Activated CD4-positive, CD25-positive, alpha-beta regulatory T cell (primary cell): ENCODE measurements at places on chromosomes 1 and 21.

GRCh38 chr1:169511316-169512005 is 25.7 kb upstream of the SLC19A2 start:
- no peak for DNase-seq

DNA sequence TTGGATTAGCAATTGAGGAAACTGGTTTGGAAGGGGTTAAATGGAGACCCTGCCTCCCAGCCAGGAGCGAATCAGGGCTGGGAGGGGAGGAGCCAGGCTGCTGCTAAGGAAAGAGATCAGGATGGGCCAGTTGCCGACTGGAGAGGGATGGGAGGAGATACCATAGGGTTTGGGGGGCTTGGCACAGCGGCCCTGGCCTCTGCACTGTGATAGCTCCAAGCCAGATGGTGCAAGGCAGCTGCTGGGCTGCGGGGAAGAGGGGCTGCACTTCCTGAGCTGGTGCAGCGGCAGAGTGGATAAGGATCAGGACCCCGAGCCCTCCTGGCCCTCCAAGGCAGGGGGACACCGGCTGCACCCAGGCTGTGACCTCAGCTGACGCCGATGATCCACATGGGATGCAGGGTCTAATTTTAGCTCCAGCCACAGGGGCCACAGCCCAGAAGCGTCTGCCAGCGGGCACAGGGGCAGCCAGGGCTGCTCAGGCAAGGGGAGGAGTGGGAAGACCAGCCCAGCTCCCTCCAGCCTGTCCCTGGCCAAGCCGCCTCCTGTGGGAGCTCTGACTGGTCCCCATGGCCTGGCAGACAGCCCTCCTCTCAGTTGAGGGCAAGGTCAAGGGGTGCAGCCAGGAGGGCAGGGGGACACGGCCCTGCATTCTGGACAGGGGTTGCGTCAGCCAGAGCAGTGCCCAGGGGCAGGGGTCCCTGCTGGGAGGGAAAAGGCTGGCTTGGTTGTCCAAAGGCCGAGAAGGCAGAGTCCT is at the start of gene EXTL1:
Gene EXTL1, plus strand, starts transcription at position 129 of the 757 bp plus-strand sequence. CDS start 872 bp downstream, outside the sequence.
- DNase-seq, result no peak

DNA sequence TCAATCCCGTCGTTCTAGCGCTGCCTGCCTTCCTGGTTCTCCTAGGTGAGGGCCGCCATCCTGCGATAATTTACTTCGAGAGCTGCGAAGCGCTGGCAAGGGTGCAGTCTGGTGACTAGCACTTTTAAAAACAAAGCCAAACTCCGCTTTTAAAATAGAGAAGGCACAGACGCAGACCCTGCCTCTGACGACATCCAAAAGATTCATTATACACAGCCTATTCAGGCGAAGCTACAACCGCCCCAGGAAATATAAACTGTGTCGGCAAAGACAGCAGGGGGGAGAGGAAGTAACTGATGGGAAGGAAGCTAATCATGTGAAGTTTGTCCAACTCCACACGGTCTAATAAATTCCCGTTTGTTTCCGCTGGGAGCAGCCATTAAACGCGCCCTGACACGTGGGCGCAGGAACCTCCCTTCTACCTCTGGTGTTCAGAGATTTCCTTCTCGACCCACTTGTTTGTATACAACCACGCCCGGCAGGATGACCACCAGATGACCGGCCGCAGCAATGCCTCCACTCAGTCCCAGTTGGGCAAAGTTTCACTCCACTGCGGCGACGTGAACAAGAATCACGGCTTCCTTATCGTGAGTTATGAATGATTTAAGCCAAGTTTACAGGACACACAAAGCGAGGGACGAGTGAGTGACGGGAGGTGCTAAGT is 1.3 kb downstream of the GNG12 start:
- DNase-seq, result no peak

DNA sequence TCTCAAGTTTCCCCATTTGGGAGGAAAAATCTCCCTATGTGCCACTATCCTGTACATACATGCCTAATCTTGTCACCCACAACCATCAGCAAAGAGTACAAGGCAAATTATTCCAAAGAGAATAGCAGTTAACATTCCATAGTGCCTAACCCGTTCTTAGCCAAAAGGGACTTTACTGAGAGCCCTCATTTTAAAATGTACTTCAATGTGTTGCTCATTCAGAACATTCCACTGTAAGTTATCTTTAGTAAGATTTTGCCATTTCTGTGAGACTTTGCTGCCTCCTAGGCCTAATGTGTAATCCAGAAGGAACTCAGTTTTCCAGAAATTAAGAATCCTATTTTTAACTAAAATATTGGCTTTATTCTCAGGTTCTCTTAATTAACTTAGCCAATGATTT is 11.3 kb upstream of the MRPL55 start:
- no peak for DNase-seq

DNA sequence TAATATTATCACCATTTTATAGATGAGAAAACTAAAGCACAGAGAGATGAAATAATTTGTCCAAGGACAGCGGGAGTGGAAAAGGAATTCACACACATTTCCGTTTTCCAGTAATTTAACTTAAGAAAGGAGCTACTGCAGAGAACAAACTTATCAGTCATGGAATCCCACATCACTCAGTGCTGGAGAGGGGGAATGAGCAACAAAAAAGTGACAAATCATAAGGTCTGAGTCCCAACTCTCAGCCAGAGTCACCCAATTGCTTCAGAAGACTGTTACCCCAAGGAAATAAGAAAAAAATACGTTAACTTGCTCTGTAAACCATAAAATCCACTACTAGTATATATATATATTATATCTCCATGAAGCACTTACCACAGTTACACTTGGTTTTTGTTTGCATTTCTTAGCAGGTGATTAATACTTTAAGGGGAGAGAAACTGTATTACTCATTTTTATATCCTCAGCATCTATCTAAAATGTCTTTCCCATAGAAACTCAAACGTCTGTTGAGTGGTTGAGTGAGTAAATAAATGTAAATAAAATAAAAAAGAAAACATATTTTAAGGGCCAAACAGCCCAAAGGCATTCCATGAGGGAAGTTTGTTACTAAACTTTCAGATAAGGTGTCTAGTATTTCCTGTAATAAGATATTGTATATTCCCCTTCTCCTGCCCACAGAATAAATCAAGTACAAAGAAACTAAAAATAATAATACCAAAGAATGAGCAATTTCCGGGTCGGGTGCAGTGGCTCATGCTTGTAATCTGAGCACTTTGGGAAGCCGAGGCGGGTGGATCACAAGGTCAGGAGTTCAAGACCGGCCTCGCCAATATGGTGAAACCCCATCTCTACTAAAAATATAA is 76.8 kb downstream of the SLC45A1 start:
- DNase-seq, result no peak

DNA sequence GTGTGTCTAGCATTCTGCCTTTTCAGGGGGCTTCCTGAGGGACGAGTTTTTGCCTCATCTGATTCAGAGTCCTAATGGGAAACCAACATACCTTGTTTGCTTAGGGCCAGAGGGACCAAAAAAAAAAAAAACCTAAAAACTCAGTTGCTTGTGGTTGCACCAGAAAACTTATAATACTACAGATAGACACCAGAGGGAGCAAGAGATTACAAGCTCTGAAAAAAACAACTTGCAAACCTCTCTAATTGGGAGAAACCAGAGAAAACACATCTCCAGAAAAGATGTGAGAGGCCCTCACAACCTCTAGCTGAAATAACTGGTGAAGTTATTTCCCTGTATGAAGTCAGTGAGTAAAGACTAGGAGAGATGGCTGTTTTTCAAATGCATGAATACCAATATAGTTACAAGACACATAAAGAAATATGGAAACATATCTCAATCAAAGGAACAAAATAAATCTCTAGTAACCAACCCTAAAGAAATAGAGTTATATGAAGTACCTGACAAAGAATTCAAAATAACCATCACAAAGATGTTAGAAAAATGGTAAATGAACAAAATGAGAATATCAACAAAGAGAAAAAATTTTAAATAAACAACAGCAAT is 233.7 kb upstream of the NFIA start:
- no peak for DNase-seq

GRCh38 chr1:235495551-235495950 is 8.7 kb downstream of the B3GALNT2 start:
- DNase-seq, result no peak

GRCh38 chr1:110245876-110246620 is 35.9 kb downstream of the KCNC4 start:
- no peak for DNase-seq

DNA sequence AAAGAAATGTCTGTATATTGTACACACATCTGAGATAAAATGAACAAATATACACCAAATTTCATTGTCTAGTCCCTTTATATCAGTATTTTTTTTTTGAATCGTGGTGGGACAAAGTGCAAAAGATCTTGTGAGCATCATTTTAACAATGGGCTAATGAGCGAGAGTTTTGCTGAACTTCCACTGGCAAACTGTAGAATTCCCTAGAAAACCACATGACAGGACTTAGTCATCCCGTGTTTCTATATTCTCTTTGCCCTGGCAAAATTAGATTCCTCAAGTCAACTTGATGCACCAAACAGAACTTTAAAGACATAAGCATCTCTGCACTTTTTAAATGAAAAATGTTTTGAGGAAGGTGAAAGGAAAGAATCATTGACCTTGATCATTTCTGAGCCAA is 488.2 kb upstream of the PTBP2 start:
- DNase-seq, result no peak

DNA sequence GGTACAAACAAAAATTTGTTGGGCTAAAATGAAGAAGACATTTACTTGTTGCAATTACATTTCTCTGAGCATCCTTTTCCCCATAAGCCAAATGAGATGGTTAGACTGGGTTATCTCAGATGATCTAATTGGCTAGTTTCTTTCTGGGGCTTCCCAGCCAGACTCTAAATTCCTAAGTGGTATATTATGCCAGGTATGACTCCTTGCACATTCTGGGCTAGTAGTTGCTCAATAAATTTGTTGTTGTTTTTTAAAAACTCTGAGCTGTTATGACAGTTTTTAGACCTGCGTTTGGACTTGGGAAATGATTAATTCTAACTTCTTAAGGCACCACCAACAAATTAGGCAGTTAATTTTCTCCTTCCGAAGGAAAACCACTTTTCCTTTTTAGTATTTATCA is 66.1 kb downstream of the UCK2 start:
- no peak for DNase-seq

- DNase-seq, result no peak
These were observed 78.9 kb upstream of the KCNK2 start for GRCh38 chr1:215003686-215004085.

- no peak for DNase-seq
These were observed 3.0 kb downstream of the EFNA3 start for GRCh38 chr1:155081472-155082300.

DNA sequence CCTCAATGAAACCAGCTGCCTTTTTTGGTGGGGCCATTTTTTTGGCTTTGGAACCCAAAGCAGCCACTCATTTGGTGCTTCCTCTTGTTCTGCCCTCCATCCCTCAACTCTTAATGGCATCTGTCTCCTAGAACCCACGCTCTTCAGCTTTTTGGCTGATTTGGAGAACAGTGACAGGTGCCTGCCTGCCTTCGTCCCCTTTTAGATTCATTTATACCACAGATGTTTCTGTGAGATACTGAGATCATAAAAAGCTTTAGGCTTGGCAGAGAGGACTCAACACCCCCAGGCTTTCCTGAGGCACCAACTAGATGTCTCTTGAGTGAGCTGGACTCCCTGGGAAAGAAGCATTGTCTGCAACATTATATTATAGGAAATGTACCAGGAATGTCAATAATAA is 20.4 kb upstream of the YTHDF2 start:
- DNase-seq, result no peak

DNA sequence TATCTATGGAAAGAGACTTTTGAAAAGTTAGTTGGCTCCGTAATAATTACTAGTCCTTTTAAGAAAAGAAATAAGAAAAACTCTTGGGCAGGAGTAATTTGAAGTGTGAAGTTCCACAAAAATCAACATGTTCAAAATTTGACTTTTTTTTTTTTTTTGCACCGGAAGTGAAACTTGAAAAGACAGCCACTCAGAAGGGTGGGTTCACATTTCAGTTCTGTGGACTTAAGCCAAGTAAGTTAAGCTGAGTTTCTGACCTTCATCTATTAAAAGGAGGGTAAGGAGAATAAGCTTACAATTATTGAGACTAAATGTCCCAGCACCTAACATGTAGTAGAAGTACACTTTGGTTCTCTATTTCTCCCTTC is 11.0 kb downstream of the RO60 start:
- no peak for DNase-seq

DNA sequence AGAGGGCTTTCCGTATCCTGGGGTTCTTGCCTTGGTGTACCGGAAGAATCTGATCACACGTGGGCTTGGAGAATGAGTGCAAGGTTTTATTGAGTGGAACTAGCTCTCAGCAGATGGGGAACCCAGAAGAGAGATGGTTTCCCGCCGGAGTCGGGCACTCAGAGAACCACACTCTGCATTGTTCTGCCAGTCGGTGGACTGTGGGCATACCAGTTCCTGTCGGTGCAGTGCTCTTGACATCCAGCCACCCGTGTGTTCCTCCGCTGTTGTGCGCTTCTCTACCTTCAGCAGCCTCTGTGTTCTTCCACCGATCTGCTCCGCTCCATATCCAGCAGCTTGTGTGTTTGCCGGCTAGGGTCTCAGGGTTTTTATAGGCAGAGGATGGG is 10.8 kb upstream of the PPIE start:
- DNase-seq, result no peak

DNA sequence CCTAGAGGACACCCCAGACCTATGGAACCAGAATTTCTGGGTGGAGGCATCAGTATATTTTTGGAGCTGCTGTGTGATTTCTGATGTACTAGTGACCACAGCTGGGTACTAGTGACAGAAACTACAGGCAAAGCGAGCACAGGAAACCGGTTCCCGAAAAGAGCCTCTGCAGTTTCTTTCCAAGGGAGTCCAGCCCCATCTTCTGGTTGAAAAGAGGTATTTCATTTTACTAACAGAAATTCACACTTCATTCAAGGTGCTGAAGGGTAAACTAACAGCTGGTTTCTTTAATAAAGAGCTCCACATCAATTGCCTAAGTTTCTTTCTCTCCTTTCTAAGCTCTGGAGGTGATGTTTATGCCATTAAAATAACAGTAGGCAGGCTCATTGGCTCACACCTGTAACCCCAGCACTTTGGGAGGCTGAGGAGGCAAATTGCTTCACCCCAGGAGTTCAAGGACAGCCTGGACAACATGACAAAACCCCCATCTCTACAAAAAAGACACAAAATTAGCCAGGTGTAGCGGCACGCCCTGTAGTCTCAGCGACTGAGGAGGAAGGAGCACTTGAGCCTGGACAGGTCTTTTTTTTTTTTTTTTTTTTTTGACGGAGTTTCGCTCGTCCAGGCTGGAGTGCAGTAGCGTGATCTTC is 22.0 kb downstream of the THAP3 start:
- no peak for DNase-seq

GRCh38 chr1:171762143-171762563 is 19.3 kb upstream of the METTL13 start:
- DNase-seq, result no peak

DNA sequence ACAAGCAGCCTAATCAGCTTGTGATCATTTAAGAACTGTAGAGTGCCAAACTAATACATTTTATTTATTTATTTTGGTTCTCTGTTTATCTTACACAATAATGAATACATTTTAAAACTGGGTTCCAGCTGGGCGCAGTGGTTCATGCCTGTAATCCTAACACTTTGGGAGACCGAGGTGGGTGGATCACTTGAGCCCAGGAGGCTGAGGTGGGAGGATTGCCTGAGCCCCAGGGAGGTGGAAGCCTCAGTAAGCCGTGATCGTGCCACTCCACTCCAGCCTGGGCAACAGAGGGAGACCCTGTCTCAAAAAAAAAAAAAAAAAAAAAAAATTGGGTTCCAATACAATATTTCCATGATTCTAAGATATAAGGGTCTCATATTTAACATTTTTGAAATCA is 9.2 kb downstream of the FBXO28 start:
- DNase-seq, result no peak
